ENCODE measurements at places on chromosomes 6 and 20.

DNA sequence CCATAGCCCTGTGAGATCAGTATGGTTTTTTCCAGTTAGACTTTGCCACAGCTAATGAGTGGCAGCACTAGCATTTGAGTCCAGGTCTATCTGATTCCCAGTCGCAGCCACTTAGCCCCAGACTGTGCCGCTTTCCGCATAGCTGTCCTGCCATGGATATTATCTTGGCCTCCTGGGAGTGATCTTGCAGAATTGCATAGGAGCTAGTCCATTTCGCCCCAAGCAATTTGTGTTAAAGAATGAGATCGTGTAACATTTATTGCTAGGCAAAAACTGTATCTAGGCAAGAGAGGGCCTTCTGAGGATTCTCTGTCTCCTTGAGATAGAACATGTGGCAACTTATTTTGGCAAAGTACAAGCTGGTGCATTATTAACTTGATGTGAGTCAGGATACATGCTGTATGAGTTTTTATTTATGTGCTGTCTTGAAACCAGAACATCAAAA, 74.2 kb downstream of the EZR start:
- DNase-seq, result no peak

GRCh38 chr6:159358562-159358961, 189.4 kb downstream of the FNDC1 start:
- no peak for DNase-seq

DNA sequence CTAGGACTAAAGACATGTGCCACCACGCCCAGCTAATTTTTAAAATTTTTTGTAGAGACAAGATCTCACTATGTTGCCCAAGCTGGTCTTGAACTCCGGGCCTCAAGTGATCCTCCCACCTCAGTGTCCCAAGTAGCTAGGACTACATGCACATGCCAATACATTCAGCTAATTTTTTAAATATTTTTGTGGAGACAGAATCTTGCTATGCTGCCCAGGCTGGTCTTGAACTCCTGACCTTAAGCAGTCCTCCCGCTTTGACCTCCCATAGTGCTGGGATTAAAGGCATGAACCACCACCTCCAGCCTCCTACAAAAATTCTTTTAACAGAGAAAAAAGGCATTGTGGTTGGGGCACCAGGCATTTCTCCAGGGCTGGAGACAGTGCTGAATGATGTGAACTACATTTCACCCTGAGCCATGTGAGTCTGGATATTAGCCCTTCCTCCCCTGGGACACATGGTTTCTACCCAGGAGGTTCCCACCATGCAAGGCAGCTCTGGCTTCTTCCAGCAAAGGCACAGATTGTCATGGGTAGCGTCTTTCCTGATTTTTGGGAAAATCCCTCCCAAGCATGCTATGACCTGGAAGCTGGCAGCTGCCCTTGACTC, 36.3 kb upstream of the CMTR1 start:
- no peak for DNase-seq

GRCh38 chr6:88492824-88493223, 326.7 kb upstream of the CNR1 start:
- no peak for DNase-seq

DNA sequence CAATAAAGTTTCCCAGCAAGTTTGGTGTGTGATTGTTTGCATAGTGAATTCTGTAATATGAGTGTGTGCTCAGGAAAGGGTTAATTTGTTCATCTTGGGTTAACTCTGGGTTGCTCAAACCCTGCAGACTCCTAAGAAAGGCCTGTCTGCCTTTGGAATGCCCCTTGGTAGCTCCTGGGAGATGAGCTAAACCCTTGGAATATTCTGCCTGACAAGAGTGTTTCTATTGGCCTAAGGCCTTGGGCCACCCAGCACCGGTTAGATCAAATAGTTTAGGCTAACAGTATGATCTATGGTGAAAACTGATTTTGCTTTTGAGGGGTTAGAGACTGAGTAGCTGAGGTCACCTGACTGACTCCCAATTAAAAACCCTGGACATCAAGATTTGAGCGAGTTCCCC, 248.3 kb downstream of the GRM1 start:
- no peak for DNase-seq

GRCh38 chr20:21154692-21155091, 28.8 kb downstream of the KIZ start:
- DNase-seq, result no peak

DNA sequence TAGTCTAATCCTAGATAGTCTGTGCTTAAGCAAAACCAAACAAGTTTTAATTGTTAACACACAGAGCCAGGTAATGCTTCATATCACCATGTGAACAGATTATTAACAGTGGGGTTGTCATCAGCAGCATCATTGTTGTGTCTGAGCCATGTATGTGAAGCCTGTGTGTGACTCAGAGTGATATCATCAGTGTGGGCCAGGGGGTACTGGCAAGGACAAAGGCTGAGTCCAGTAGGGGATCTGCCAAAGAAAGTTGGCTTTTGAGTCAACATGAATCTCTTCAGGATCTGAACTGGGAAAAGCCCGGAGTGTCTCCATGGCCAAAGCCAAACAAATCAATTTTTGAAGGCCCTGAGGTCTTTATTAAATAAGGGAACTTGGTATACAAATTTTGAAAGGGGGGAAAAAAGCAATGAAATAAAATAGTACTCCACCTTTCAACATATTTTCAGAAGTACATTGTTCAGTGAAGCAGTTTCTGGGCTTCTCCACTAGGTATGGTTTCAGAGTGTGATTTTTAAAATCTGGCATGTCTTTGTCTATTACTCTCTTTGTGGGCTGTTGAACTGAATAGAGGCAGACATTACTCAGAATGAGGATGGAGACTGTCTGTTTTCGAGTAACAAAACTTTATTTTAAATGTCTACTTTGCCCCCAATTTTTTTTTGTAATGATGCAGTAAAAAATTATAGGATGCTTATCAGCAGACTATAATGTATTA, 444.2 kb upstream of the JAG1 start:
- DNase-seq, result no peak

DNA sequence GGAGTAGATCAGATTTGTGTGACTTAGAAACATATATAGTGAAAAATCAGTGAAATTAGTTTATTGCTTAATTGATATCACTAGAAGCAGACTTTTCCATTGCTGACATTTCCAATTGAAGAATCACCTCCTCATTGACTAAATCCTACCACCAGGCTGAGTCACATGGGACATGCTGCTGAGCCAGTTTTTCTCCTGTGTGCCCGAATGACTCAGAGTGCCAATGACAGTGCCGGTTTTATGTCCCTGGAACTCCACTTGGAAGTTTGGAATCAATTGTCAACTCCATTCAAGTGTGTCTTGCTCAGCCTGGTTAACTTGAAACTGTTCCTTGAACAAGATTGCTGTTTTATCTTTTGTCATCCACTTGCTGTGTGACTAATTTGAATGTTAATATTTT, 316.1 kb upstream of the PRDM1 start:
- no peak for DNase-seq

DNA sequence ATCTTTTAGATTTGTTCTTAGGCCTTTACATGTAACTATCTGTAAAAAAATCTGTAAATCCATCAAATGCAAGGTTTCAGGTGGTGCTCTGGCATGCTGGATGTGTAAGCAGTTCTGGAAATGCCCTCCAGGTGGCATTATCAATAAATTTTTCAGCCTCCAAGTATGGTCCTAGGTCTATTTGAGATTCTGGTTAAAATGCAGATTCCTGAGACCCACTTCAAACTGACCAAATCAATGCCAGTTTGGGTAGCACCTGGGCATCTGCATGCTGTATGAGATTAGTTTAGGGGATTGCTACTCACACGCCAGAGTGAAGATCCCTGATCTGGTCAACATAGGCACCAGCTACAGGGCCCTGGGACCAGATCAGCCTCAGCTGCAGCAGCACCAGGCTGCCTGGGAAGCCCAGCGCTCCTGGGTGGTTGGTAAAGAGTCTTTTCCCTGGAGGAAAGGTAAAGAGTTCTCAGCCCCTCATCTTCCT, 507.3 kb upstream of the CITED2 start:
- DNase-seq, result no peak

GRCh38 chr6:7052443-7053011, 55.2 kb upstream of the RREB1 start:
- DNase-seq, result peak; percentile 14

DNA sequence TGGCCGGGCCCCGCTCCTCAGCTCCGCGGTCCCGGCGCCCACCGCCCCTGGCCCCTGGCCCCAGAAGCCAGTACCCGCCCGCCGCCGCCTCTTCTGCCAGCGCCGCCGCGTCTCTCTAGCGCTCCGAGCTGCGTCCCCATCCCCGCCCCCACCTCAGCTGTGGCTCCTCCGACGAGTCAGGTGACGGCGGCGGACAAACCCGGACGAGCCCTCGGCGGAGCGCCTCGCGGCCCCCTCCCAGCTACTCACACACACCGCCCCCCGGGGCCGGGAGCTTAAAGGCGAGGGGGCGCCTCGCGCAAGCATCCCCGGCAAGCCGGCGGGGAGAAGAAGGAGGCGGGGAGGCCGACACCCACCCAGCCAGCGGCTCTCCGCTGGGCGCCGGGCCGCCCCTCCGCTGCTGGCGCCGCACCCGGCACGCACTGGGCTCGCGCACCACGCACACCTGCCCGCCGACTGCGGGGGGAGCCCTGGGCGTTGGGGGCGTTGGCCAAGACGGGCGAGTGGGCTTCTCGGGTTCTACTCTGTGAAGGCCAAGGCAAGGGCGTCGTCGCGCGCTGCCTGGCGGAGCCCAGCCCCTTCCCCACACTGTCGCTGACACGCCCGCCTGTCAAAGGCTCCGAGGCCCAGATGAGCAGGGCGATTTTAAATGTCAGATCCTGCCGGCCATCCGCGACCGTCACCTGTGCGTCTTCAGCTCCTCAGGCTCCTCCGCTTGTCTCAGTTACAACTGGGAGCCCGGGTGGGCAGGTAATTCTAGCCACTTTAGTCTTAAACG, at the start of gene SNAP91:
SNAP91 (minus strand) TSS at position 132 of the 778 bp plus-strand sequence. CDS start 1,174 bp downstream, outside the sequence.
- DNase-seq, result no peak

DNA sequence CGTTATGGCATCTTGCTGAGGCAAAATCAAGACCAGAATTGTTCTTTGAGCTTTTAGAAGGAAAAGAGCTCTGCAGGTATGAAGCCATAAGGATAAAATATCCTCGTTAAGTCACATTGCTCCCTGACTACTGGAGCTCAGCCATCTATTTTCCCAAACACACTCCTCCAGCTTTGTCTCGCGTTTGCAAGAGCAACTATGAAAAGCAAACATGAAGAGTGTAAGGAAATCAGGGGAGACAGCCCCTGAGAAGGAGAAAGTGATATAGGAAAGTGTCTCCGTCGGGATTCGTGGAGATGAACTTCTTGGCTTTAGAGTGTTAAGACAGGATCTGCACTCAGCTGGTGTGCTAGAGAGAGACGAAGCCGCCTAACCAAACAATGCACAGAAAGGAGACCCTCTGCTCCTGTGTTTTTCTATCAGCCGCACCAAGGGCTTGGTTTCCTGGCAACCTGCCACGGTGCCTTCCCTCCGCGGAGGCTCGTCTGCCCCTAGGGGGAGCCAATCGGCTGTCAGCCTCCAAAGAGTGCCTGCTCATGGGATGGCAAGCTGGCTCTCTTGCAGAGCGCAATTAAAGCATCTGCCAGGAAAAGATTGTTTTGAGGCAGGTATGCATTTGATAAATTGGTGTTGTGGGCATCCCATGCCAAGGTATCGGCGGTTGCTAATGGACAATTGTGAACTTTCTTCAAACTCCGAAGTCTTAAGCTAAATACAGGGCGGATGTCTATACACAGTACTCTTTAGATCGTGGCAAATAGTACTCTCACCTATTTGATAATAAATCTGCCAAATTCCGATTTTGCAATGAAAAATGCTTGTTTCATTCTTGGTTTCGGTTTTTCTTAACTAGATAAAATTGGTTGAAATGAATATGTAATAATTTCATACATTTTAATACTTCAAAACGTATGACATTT, 603.2 kb downstream of the RNF144B start:
- DNase-seq, result no peak

- DNase-seq, result no peak
Measured at GRCh38 chr20:44396369-44397130, 41.1 kb downstream of the HNF4A start.

DNA sequence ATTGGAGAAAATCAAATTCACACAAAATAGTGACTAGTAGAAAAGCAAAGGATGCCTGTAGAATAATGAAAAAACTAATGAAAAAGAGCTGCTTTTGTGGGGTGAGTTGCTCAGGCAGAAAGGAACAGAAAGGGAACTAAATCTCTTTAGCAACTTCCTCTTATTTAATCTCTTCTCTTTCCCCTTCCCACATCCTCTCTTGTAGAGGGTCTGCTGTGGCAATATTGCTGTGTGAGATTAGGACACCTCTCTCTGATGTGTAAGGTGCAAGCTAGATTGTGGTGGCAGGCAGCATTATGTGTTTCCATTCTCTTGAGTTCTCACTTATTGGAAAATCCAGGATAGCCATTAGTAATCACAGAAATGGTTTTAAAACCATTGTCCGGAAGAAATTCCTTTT, 49.7 kb downstream of the SYNE1 start:
- DNase-seq, result no peak

GRCh38 chr6:21595285-21596144, 2.0 kb downstream of the SOX4 start:
- DNase-seq, result peak; percentile 10

DNA sequence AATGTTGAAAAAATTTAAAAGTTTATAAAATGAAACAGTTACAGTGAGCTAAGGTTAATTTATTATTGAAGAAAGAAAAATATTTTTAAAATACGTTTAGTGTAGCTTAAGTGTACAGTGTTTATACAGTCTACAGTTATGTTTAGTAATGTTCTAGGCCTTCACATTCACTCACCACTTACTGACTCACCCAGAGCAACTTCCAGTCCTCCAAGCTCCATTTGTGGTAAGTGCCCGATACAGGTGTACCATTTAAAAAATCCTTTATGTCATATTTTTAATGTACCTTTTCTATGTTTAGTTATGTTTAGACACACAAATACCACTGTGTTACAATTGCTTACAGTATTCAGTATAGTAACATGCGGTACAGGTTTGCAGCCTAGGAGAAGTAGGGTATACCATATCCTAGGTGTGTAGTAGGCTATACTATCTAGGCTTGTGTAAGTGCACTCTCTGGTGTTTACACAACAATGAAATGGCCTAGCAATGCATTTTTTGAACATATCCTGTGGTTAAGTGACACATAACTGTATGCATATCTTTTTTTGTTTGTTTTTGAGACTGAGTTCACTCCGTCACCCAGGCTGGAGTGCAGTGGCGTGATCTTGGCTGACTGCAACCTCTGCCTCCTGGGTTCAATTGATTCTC, 26.3 kb downstream of the FLRT3 start:
- DNase-seq, result no peak

- no peak for DNase-seq
Measured at GRCh38 chr6:24501374-24501773, 6.6 kb downstream of the ALDH5A1 start.

- no peak for DNase-seq
Measured at GRCh38 chr20:17109307-17109706, 117.5 kb upstream of the PCSK2 start.

- no peak for DNase-seq
Measured at GRCh38 chr6:63267046-63267445, 52.7 kb downstream of the LGSN start.

GRCh38 chr6:105135907-105136430, 43.8 kb downstream of the POPDC3 start:
- no peak for DNase-seq

Measured in central memory CD4-positive, alpha-beta T cell (primary cell).